T-helper 22 cell (primary cell): ENCODE measurements at places on chromosomes 16 and 17.

GRCh38 chr17:76968707-76969597 lies 100.7 kb downstream of the MGAT5B start:
- DNase-seq = peak; percentile 15

- no peak for DNase-seq
Measured at GRCh38 chr17:61009663-61010062, 332.0 kb downstream of the BCAS3 start.

DNA sequence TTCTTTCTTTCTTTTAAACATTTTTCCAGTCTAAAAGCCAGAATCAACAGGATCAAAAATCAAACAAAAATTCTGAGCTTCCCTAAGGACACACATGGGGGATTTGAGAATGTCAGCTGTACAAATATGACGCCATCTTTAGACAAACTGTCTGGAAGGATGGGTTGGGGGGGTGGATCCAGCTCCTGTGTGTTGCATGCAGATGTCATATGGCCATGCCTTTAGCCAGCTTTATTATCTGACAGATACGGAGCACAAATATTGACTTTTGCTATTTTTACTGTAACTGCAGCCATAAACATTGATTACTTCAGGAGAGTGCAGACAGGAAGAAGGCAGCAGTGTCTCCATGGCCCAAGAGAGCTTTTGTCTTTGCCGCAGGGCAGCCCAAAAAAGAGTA lies 279.4 kb upstream of the ELAC2 start:
- DNase-seq = no peak

DNA sequence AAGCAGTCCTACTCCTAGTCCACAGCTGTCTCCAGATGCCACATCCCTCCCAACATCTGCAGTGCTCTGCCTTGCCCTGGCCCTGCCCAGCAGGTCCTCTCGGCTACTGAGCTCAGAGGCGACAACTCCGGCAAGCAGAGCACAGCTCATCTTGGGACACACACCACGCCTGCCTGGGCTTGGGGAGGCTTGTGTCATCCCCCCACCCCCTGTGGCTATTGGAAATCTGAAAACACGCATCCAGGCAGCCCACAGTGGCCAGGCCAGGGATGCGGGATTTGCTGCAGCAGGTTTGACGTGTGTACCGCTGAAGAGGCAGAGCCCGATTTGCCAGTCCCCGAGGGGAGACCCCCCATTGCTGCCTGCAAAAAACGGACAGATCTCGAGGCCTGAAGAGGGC lies 25.4 kb downstream of the MXRA7 start:
- no peak for DNase-seq

- peak; percentile 75 for DNase-seq
Measured at GRCh38 chr17:82449131-82449882, 1.2 kb downstream of the CYBC1 start.

DNA sequence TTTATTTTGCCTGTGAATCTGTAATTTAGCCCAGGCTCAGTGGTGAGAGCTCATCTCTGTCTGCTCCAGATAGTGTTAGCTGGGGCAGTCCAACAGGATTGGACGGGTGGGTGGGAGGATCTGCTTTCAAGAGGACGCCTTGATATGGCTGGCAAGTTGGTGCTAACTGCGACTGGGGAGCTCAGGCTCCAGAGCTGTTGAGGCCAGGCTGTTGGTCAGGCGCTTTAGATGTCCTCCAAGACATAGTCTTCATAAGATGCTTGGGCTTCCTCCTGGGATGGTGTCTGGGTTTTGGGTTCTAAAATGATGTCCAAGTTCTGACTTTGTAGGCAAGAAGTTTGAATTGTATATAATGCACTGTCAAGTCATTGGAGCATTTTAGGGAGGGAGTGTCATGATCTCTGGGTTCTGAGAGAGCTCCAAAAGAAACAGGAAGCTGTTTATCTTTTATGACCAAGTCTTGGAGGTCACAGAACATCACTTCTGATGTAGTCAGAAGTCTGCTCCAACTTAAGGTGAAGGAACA lies 12.8 kb upstream of the PCTP start:
- DNase-seq = no peak

DNA sequence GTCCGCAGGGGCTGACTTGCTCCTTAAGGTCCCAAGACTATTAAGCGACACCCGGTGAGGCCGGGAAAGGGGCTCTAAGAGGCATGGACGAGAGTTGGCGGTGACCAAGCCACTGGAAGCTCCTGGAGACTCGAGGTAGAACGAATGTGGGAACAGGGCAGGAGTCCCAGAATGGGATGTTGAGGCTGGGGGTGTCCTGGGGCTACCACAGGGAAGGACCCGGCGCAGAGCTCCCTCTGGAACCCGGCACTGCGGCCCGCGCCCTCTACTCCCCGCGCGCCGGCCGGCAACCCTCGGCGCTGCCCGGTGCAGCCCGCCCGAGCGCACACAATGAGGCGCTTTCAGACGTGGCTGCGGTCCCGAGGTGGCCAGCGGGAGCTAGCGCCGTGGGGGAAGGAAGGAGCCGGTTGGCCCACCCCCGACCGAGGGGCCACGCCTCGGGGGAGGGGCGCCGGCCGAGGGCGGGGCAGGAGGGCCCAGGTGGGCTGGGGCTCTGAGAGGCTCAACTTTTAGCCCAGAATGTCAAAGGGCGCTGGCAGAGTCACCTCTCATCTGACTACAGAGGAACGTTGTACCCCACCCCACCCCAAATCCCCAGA lies at the start of gene CHST6:
CHST6 (minus strand) TSS at position 366 of the 599 bp plus-strand sequence. CDS start 15,613 bp downstream, outside the sequence.
- no peak for DNase-seq

GRCh38 chr17:31903401-31903800 lies 1.9 kb upstream of the UTP6 start:
- DNase-seq = no peak

GRCh38 chr16:74606521-74607309 lies at the start of gene GLG1:
GLG1 (minus strand) TSS chr16:74607114; CDS start chr16:74607094, 20 bp downstream.
- DNase-seq = peak; percentile 84

GRCh38 chr16:49336581-49336980 lies 37.0 kb upstream of the C16orf78 start:
- DNase-seq = no peak
